ENCODE measurements at places on chromosomes 5 and 9. TPM values are rescaled to one million over a fixed set of nuclear protein-coding genes. Genes with fewer than 3 reads are reported as not detected.

Gene PTPN3
- 1.2 TPM for total RNA-seq

Gene GPSM1
- total RNA-seq = 71.6 TPM

Gene SLC23A1
- total RNA-seq = not detected

Gene CAVIN4
- total RNA-seq = 1.9 TPM

Gene FST
- total RNA-seq = 57.1 TPM

Gene FOXE1
- total RNA-seq = not detected

Gene NXNL2
- total RNA-seq = not detected

Gene PCDHGA3
- total RNA-seq = 0.65 TPM

Gene SMIM33
- not detected for total RNA-seq

Gene PHF24
- 0.40 TPM for total RNA-seq

Gene ABCA1
- total RNA-seq = 36.3 TPM

Gene CKMT2
- total RNA-seq = 1.6 TPM

Gene HRH2
- total RNA-seq = not detected

Gene TMEM174
- not detected for total RNA-seq

Gene CSNK1G3
- total RNA-seq = 39.7 TPM

Gene ORM1
- total RNA-seq = 0.24 TPM

Gene FGF1
- not detected for total RNA-seq

Gene NDST1
- 76.7 TPM for total RNA-seq

Gene TEX10
- total RNA-seq = 27.4 TPM

Gene STRBP
- total RNA-seq = 2.2 TPM

Gene RGS7BP
- total RNA-seq = under 0.01 TPM

Gene FEM1C
- 11.2 TPM for total RNA-seq

Gene SLC45A2
- total RNA-seq = not detected

Gene SPATA31A6
- not detected for total RNA-seq

Gene IFNE
- total RNA-seq = 0.52 TPM

Gene ZNF454
- total RNA-seq = 1.2 TPM

Gene OTP
- 0.24 TPM for total RNA-seq

Gene RNF20
- total RNA-seq = 16.5 TPM

Gene SLC4A9
- total RNA-seq = not detected

Gene CACNA1B
- 0.13 TPM for total RNA-seq

Gene NHP2
- total RNA-seq = 248 TPM

Gene PDE6A
- 0.13 TPM for total RNA-seq

Gene ATP10B
- not detected for total RNA-seq

Gene SPATA31D4
- not detected for total RNA-seq

Gene SEPTIN8
- total RNA-seq = 50.1 TPM

Gene IL4
- total RNA-seq = not detected

Gene STK32A
- total RNA-seq = 0.24 TPM

Gene HOMER1
- 4.2 TPM for total RNA-seq

Gene FGD3
- total RNA-seq = not detected

All from epithelial cell of alveolus of lung (primary cell).